G401 (cell line): ENCODE measurements at places on chromosomes 1 and 21. TPM values are rescaled to one million over a fixed set of nuclear protein-coding genes. Genes with fewer than 3 reads are reported as not detected.

The CBR1 gene
- total RNA-seq = 4.4 and 6.6 TPM in 2 replicates

The PRAMEF15 gene
- total RNA-seq = 0.12 and 0.24 TPM in 2 replicates

The RAB7B gene
- 0.85 TPM in 1 of 2 replicates, not detected in the other for total RNA-seq

The LMNA gene
- total RNA-seq = 314 and 341 TPM in 2 replicates

The GJB5 gene
- 0.24 TPM in 1 of 2 replicates, not detected in the other for total RNA-seq

The MAB21L3 gene
- total RNA-seq = not detected in 2 replicates

The OPRD1 gene
- not detected in 2 replicates for total RNA-seq

The B3GALT5 gene
- total RNA-seq = not detected in 2 replicates

- DNase-seq = peak; percentile 57
These were observed 501 bp upstream of the DNAJC6 start for GRCh38 chr1:65308781-65309303.

DNA sequence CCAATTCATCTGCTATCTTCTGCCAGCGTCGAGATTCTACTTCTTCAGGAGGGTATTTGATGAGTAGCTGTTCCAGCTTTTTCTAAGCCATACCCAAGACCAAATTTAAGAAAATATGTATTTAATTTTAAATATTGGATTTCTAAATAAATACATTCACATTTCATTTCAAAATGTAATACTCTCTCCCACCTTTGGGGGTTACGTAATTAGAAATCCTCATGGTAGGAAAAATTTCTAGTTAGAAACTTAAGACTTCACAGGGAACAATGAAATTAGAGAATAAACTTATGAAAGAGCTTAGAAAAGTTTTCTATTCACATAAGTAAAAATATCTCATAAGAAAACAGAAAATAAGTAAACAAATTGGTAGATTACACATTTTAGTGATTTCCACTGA lies 102.9 kb downstream of the ZZZ3 start:
- DNase-seq = no peak

DNA sequence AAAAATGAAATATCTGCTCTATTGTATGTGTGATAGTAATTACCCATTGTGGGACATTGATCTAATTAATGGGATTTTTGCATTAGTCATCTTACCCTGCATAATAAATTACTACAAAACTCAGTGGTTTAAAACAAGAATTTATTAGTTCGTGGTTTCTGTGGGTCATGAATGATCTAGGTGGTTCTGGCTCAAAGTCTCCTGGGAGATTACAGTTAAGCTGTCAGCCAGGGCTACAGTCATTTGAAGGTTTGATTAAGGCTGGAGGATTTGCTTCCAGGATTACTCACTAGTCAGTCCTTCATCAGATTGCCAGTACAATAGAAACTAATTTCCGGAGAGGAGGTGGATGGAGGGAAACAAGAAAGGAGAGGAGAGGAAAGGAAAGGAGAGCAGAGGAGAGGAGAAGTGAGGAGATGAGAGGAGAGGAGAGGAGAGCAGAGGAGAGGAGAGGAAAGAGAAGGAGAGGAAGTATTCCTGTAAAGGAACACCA lies 60.4 kb upstream of the TNFSF4 start:
- no peak for DNase-seq

DNA sequence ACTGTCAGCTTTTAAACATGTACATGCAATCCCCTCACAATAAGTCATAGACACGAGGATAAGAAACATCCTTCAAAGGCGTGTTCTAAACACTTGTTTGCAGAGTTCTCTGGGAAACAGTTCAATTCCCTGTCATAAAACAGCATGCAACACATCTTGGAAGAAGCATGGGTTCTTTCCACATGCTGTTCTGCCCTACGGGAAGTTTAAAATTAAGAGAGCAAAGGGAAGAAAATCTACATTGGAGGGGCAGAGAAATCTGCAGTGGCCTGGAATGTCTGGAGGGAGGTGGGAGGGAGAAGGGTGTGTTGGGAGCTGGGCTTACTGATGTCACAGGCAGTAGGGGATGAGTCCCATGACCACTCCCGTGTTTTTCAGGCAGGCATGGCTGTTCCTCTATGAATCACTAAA lies 98.3 kb upstream of the SLC2A1 start:
- DNase-seq = no peak

- peak; percentile 88 for DNase-seq
These were observed 24.5 kb downstream of the ADARB1 start for GRCh38 chr21:45098867-45099266.

DNA sequence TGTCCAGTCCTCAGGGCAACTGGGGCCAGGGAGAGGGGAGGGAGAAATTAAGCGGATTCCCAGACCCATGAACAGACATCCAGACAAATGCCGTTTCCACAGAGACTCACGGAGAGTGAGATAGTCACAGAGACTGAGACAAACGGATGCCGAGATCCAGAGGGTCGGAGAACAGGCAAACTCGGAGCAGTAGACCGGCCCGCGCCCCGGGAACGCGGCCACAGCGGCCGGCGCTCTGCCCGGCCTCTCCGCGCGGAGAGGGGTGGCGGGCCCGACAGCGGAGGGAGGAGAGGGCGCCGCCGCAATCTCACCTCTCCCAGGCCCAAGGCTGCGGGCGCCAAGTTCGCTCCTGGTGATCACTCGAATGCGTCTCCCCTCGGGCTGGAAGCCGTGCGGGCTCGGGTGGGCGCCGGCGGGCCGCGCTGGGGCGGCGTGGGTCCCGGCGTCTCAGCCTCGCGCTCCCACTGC lies 831 bp upstream of the FOXD2 start:
- no peak for DNase-seq

GRCh38 chr1:45843474-45843905 lies 40.1 kb downstream of the MAST2 start:
- no peak for DNase-seq

DNA sequence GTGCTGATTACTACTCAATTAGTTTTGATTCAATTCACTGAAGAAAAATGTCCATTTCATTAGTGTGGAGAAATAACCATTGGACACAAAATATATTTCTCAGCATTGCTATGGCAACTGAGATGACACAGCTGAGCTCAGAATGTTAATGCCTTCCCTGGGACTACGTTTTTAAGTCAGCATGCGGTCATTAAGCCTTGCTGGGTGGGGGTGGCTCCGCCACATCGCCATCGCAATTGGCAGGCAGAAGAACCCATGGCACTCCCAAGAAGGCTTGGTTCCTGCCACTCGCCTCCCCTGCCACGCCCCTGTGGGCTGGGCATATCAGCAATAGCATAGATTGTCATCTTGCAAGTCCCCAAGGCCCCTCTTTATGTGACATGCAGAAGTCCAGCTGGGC lies 256.7 kb upstream of the CAMK1G start:
- no peak for DNase-seq

- DNase-seq = no peak
These were observed 38.1 kb downstream of the RGS2 start for GRCh38 chr1:192846950-192847349.

- no peak for DNase-seq
These were observed 2.0 kb upstream of the TRNP1 start for GRCh38 chr1:26991310-26992116.

DNA sequence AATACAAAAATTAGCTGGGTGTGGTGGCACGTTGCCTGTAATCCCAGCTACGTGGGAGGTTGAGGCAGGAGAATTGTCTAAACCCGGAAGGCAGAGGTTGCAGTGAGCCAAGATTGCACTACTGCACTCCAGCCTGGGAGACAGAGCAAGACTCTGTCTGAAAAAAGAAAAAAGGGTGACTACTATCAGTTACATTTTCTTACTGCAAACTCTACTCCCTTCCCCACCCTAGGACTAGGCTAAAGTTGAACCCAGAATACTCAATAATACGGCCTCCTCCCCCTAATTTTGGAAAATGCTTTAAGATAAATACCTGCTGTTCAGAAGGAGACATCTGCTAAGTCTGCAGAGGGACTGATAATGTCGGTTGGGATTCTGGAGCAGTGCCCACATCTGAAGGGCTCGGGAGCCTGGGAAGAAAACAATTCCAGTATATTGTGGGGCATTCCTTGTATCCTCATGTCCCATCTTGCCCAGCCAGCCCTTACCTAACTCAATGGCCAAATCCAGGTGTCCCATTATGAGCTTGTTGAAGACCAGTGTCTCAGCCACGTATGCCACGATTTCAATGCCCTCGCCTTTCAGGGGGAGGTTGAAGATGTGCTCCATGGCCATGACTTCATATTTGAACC lies 89.7 kb downstream of the ADCY10 start:
- no peak for DNase-seq

- no peak for DNase-seq
These were observed 108.8 kb downstream of the NRIP1 start for GRCh38 chr21:14955936-14956520.

- no peak for DNase-seq
These were observed 1.6 kb upstream of the MMP23B start for GRCh38 chr1:1630191-1630964.
